ENCODE measurements at places on chromosomes 6 and 20.

- DNase-seq, result no peak
These were observed 81.0 kb upstream of the FAM8A1 start for GRCh38 chr6:17519120-17519519.

- DNase-seq, result no peak
These were observed 28.4 kb upstream of the ARMH2 start for GRCh38 chr6:24827162-24827561.

GRCh38 chr20:21725892-21726291, 20.4 kb downstream of the PAX1 start:
- no peak for DNase-seq

GRCh38 chr6:170042596-170043118, 248.2 kb downstream of the DLL1 start:
- no peak for DNase-seq

DNA sequence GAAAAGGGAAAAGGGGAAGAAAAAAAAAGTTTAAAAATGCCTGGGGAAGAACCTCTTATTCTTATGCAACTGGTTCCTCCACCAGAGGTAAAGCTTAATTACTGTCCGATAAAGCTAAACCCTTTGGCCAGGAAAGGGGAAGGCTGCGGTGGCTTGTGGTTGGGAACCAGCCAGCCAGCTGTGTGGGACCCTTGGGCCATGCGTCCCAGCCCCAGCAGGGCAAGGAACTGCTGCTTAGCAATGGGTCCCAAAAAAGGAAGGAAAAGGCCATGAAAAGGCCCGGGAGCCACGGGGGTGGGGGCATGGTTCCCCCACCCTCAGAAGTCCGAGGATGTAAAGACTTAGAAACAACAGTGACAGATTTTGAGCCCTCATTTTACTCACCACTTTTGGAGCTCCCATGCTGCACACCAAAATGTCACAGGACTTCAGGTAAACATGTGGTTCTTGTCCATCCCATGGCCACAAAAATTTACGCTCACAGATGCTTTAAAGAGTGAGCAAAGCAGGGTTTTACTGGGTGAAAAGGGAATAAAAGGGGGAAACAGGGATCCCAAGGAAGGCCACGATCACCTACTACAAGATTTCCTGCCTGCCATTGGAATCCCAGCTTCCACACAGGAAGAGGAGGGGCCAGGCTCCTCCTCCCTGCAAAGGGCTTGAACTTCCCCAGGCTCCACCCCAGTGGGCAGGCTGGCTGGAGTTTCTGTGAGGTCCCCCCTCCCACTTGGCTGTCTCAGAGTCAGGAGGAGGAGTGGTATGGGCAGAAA, 1234.7 kb upstream of the GJE1 start:
- DNase-seq, result no peak

- DNase-seq, result no peak
These were observed 74.7 kb downstream of the DHX35 start for GRCh38 chr20:39036851-39037250.
